ENCODE measurements at places on chromosomes 7 and 10.

- no peak for DNase-seq
Observed at GRCh38 chr7:87213811-87214210, 5.7 kb downstream of the TMEM243 start.

DNA sequence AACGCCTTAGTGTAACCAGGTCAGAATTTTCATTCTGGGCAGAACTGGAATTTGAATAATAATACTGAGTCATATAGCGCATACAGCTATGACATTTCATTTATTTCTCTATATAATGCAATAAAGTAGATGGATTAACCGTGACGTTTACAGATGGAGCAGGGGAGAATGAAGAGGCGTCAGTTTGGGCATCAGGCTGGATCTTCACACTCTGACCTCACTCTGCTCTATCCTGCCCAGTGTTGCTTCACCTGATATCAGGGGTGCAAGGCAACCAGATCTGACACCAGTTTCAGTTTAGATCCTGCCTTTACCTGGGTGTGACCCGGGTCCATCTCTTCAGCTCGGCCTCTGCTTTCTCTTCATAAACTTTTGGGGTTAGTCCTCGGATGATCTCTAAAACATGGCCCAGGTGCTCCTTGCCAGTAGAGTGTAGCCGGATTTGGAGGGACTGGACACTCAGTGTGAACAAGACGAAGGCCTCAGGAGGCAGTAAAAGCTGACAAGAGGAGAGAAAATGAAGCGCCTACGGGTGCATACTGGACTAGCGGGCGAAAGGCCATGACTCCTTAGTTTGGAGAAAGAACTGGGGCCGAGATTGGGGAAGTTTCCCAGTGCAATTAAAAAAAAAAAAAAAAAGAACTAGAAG, 1.4 kb upstream of the ZYX start:
- DNase-seq, result no peak

GRCh38 chr7:8056439-8056838, 87.8 kb downstream of the GLCCI1 start:
- DNase-seq, result no peak

DNA sequence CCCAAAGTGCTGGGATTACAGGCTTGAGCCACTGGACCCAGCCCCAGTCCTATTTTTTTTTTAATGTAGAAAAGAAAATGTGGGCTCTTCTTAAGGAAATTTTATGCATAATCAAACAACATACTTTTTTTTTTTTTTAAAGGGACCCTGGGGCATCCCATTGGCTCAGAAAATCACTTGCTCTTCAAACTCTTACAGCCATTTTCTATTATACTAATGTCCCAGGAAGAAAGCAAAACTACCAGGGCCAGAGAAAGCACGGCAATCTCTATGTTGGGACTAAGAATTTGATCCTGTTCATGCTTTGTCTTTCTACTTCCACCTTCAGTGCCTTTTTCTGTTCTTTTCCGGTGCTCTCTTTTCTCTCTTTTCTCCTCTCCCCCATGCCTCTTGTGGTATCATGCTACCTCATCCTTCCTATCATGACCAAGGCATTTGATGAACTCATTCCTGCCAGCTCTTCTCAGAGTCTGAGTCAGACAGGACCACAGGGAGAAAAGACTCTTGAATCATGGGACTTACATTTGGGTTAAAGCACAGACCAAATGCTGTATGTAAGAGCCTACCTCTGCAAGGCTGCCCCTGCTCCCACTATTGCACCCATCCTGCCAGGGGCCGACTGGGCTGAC, 76.4 kb upstream of the CCNY start:
- no peak for DNase-seq

DNA sequence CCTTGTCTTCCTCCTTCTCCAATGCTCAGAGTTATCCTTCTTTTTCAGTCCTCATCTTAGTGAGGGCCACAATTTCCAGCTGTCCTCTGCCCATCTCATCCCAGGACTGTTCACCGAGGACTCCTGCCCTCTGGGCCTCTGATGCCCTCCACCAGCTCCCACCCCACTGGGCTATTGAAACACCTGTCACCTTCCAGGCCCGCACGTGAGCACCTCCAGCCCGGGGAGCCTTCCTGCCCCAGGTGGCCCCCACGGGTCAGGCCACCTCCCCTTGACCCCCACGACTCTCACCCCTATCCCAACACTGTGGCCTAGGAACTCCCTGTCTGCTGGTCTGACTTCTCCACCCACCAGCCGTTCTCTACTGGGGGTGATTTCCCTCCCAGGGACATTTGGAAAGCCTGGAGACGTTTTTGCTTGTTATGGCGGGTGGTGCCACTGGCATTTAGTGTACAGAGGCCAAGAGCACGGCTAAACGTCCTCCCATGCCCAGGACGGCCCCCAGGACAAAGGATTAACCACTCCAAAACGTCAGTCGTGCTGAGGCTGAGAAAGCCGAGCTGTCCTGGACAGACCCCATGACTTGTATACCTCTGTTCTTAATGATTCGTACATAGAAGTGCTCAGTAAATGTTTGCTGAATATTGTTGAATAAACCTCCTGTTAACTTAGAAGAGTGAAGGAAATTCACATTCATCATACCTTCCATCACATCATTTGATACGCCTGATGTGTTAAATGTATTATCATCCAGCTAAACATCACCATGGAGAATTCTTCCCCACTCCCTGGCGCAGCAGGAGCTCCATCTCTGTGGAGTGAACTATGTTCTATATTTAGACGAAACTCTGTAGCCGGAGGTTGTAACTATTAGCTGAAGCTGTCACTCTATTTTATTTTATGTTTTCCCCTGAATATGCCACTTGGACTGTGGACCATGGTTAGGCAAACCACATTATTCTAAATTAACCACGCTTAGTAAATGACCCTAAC, 270.1 kb upstream of the SHH start:
- DNase-seq, result no peak

GRCh38 chr10:60257767-60258428, 131.8 kb downstream of the ANK3 start:
- DNase-seq, result no peak

- no peak for DNase-seq
Observed at GRCh38 chr10:121610798-121611323, 12.6 kb upstream of the FGFR2 start.

DNA sequence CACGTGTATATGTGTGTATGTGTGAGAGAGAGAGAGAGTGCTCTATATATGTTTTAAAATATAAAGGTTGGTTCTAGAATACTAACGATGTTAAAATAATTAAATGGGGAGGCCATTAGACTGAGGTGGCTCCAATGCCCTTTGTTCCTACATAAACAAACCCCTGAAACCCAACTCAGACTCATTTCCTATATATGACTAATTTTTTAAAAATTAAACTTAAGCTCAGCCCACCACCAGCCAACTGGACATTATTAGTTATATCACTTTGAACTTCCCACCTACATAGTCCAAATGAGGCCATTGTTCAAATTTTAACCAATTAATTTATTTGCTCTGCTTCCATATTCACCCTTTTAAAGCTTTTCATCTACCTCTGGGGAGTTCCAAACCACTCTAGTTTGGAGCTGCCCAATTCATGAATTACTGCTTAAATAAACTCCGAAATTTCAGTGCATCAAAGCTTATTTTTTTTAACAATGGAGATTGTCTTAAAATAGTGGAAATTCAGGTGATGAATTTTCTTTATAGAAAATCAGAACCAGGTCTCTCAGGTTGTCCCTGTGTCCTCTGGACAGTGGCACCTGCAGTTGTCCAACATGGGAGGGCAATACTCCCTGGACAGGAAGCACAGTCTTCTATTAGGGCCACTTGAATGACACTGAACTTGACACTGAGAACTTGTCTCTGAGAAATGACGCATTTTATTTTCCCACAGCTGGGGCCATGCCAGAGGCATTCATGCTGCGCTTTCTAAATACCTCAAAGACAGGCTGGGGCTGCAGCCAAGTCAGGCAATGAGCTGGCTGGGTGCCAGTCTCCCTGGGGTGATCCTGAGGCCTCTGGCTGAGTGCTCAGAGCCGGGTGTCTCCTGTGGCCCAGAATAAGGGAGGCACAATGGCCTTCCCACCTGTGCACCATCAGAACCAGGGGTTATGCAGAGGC, 109.5 kb upstream of the TMEM72 start:
- peak; percentile 4 for DNase-seq

GRCh38 chr10:35707642-35708425, 65.7 kb upstream of the FZD8 start:
- no peak for DNase-seq
